ENCODE measurements at places on chromosomes 7 and 10. TPM values are rescaled to one million over a fixed set of nuclear protein-coding genes. Genes with fewer than 3 reads are reported as not detected.

DNA sequence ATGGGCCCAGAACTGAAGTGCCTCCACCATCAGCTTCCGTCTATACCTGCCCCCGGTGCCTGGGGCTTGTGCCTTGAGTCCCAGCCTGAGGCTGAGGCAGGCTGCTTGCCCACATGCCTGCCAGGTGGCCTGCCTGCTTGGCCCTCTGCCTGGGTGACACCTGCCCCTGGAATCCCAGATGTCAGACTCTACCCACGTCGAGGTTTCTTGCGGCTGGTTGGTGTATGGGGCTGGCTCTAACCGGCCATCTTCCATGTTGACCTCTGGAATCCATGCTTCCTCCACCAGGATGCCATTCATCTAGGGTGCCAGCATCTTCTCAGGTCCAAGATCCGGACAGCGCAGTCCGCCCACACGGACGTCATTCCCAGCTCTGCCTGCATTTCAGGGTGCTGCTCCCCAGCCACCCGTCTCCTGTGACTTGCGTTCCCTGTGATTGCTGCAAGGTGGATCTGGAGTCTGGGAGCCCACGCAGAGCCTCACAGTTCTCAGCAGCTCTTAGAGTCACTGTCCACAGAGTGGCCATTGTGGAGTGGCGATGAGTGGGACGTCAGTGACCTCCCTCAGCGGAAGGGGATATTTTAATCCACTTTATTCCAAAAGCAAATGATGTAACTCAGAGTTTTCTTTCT lies 298.1 kb downstream of the TCERG1L start:
- no peak for DNase-seq

DNA sequence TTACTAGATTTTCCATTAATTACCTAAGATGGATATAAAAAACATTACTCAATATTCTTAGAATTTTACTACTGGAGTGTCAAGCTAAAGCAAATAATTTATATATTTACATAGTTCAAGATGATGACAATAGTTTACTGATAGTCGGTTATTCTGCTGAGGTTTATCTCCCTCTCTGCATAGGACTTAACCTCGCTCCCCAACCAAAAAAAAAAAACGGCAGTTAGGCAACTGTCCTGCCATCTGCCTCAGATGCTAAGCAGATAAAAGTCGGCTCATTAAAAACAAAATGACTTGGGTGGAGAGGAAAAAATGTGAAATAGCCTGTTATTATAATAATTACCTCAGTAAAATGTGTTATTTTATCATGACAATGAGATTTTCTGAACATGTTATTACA lies 14.0 kb upstream of the ITGB8 start:
- no peak for DNase-seq

DNA sequence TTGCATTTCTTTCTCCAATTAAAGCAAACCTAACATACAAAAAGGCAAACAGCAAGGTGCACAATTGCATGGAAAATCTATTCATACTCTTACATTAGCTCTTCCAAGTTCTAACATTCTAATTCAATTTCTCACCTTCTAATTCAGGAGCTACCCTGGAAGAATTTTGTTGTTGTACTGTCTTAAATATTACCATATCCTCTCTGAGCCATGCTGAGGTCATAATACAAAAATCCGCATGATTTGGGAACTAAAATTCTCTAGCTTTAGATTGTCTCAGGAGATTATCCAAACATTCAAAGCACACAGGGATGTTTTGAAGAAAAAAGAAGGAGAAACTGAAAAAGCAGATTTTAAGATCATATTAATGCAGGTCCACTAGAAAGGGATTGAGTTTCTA lies 229.9 kb downstream of the KIAA1217 start:
- DNase-seq = no peak

DNA sequence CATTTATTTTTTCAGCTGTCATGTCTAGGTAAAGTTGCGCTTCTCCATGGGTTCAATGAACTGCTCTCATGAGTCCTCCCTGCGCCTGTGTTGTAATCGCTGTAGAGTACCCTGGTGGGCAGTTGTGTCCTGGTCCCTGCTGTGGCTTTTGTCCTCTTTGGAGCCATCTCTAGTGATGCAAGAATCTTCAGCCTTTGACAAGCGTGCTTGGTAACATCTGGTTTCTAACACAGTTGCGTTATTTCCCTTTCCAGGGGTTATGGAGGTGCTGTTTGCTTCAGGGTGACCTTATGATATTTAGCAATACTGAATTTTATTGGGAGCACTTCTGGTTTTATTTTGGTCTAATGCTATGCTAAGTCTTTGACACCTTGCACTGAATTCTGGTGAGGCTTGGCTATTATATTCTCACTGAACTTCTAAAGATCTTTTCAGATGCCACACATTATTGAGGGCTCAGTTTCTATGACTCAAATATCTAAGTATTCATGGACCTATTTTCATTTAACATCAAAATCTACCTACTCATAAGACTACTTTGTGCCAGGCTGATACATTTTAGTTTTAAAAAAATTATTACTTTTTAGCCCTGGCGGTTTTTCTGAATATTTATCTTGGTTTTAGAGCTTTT lies 88.6 kb downstream of the FANK1 start:
- no peak for DNase-seq

- peak; percentile 52 for DNase-seq
These were observed 98.9 kb downstream of the NEURL1 start for GRCh38 chr10:103592186-103593021.

DNA sequence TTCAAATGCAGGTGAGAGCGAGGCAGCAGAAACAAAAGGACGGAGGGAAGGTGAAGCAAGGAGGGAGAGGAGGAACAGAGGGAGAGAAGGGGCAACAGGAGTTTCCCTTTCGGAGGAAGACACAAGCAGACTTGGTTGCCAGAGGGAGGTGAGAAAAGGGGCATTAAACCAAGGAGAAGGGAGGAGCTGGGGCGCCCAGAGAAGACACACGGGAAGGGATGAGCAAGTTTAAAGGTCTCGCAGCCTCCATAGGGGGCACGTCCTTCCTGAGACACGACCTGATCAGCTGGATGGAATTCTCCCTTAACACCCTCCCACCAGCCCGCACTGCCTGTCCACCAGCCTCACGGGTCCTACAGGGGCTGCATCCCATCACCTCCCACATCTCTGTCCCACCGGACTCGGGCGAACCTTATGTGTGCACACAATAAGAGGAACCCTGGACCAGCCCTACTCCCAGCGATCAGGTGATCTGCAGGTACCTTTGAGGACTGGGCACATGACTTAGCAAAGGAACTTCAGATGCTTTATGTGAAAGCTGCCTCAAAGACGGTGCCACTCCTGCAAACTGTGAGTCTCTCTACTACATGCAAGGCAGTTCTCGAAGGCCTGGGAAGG lies 251.2 kb downstream of the TNS3 start:
- DNase-seq = no peak

GRCh38 chr7:103524042-103524907 lies 78.3 kb upstream of the SLC26A5 start:
- DNase-seq = no peak

GRCh38 chr10:54314430-54314829 lies 486.6 kb downstream of the PCDH15 start:
- DNase-seq = no peak

GRCh38 chr10:66102756-66103155 lies 823.1 kb upstream of the LRRTM3 start:
- no peak for DNase-seq

- DNase-seq = no peak
These were observed 51.9 kb upstream of the PRKAR1B start for GRCh38 chr7:778968-779451.

DNA sequence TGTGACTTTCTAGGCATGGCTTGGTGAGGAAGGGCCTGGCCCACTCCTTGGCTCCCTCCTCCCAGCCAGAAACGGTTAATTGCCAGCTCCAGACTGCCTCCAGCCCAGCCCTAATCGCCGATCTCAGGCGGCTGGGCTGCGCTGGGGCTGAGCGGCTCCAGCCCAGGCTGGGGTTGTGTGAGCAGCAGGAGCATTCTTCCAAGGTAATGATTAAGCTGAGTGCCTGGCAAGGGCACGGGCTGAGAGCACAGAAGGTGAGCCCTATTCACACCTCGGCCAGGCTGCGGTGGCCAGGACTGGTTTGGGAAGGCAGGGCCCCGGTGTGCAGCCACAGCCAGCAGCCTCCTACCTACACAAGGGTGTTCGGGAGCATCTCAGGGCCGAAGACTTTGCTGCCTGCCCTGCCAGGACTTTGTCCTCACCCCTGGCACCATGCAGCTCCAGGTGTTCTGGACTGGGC lies at the start of gene TMEM72:
Gene TMEM72 (plus strand): TSS at position 257 of the 460 bp plus-strand sequence. CDS start 176 bp downstream, at position 433.
- no peak for DNase-seq

DNA sequence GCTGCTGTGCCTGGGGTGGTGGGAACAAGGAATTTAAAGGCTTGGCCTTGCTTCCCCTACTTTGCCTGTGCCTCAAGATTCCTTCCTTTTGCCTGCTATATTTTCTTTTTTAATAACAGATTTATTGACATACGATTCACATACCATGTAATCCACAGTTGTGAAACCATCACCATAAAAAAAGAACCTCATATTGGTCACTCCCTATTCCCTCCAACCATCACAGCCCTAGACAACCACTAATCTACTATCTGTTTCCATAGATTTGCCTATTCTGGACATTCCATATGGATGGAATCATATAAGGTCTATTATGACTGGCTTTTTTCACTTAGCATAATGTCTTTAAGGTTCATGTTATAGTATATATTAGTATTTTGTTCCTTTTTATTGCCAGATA lies 59.3 kb upstream of the TRIM8 start:
- DNase-seq = no peak

- DNase-seq = no peak
These were observed 38.1 kb downstream of the FOXK1 start for GRCh38 chr7:4720225-4720624.

DNA sequence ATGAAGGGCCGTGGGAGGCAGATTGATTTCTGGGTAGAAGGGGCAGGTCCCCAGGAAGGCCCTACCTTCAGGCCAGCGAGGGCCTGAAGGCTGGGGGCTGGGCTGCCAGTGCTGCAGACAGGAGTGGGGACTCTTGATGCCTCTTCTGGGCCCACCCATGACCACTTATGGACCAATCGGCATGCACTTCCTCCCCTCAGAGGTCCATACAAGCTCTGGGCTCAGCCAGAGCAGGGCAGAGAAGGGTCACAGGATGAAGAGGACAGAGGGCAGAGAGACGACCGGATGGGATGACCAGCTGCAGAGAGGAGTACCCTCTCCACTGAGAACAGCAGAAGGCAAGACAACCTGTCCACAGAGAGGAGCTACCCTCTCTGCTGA lies 120.1 kb downstream of the DYNC2I1 start:
- DNase-seq = no peak

DNA sequence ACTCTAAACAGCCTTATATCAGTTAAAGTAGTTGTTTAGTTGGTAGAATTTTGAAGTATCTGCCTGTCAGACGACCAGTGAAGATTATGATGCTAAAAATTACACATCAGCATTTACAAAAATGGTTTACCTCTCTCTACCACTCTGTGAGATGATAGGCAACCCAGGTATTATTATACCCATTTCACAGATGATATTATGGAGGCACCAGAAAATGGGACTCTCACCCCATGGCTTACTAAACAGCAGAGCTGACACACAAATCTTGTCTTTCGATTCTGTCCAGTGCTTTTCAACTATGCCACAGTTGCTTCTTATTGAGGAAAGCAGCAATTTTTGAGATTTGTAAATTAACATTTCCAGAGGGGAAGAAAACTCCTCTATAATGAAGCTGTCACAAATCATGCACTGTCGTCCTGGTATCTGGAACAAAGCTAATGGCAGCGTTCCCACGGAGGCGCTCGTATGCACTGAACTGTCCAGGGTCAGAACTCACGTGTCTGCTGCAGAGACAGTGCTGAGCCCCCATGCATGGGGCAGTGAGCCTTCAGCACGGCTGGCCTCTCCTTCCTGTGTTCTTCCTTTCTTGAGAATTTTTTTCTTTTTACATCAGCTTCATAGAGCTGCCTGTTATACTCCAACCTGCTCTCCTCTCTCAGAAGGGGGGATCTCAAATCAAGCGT lies 381.1 kb downstream of the SDK1 start:
- no peak for DNase-seq

DNA sequence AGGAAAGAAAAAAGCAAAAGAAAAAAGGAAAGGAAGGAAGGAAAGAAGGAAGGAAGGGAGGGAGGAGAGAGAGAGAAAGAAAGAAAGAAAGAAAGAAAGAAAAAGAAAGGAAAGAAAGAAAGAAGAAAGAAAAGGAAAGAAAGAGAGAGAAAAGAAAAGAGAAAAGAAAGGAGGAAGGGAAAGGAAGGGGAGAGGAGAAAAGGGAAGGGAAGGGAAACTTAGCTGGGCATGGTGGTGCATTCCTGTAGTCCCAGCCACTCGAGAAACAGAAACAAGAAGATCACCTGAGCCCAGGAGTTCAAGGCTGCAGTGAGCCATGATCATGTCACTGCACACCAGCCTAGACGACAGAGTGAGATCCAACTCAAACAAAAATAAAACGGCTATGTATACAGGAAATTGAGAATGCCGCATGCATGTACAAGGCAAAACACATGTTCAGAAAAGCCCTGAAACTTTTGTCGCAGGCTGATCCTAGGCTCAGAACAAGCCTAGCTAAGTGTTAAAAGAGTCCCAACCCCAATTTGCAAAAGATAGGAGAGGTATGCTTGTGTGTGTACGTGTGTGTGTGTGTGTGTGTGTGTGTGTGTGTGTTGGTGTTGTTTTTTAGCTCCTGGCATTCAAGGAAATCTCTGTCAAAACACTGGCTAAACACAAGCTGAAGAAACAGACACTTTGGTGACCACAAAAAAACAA lies 6.6 kb upstream of the NPC1L1 start:
- no peak for DNase-seq

- no peak for DNase-seq
These were observed 292.4 kb downstream of the USP6NL start for GRCh38 chr10:11318826-11319598.

DNA sequence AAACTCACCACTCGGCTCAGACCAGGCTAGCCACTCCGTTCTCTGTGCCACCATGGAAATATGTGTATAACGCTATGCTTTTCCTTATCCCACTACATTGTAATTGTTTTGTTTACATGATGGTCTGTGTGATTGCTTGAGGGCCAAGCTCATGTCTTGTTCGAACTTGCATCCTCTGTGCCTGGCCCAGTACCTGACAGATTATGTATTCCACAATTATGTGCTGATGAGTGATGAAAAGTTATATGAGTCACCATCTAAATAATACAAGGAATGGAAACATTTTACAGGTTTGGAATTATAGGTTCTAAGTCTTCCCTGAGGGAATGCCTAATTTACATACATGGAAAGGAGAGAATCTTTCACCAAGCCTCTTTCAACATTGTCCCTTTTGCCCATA lies 137.4 kb downstream of the C7orf25 start:
- no peak for DNase-seq

DNA sequence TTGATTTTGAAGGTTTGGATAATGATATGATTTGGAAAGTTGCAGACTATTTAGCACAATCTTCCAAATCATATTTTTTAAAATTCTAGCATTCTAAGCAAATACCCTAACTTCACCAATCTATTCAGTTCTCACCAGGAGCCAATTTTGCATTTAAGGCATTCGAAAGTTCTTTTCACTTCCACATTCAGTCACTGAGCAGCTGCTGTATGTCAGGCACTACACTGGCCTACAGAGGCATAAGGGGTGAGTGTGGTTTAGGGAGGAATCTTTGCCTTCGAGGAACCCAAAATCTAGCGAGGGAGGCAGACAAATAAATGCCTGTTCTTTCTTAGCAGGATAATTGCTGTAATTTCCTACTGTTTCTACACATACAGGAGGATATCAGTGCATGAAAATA lies 10.7 kb upstream of the UCN3 start:
- DNase-seq = no peak

- no peak for DNase-seq
These were observed 118.8 kb downstream of the JAZF1 start for GRCh38 chr7:28061824-28062196.

GRCh38 chr10:122019414-122019975 lies 30.5 kb downstream of the TACC2 start:
- DNase-seq = no peak

Gene NPFFR1
- total RNA-seq = not detected

Gene ADAMTS14
- 0.16 TPM for total RNA-seq

Gene RGS10
- 183 TPM for total RNA-seq

Gene PDZD7
- total RNA-seq = 1.3 TPM

Gene MINDY3
- 15.9 TPM for total RNA-seq

Gene SPDYE5
- total RNA-seq = not detected

Measured in activated naive CD4-positive, alpha-beta T cell treated with anti-CD3 and anti-CD28 coated beads, Interleukin-2, amount 50 U/mL, for 72 hours (primary cell).